ENCODE measurements at places on chromosomes 4 and X. TPM values are rescaled to one million over a fixed set of nuclear protein-coding genes. Genes with fewer than 3 reads are reported as not detected.

The CDS1 gene
- 222 TPM for polyA plus RNA-seq

The RTL9 gene
- polyA plus RNA-seq: not detected

The CNGA1 gene
- 0.46 TPM for polyA plus RNA-seq

The CT45A5 gene
- polyA plus RNA-seq: 0.94 TPM

The KCNE5 gene
- 0.50 TPM for polyA plus RNA-seq

The FAM149A gene
- 11.1 TPM for polyA plus RNA-seq

The SCRG1 gene
- polyA plus RNA-seq: 19.4 TPM

The MAGEC3 gene
- polyA plus RNA-seq: not detected

The SPATA4 gene
- 4.7 TPM for polyA plus RNA-seq

The TMEM128 gene
- polyA plus RNA-seq: 17.5 TPM
